ENCODE measurements at places on chromosomes 3 and 15. TPM values are rescaled to one million over a fixed set of nuclear protein-coding genes. Genes with fewer than 3 reads are reported as not detected.

PRSS50 gene
- 1.1 TPM for polyA plus RNA-seq

CLK3 gene
- 83.2 TPM for polyA plus RNA-seq

CYP1A2 gene
- 0.25 TPM for polyA plus RNA-seq

GP5 gene
- 0.56 TPM for polyA plus RNA-seq

SPATA12 gene
- polyA plus RNA-seq, result not detected

ZNF502 gene
- polyA plus RNA-seq, result 12.0 TPM

CADM2 gene
- 0.72 TPM for polyA plus RNA-seq

VPS39 gene
- 78.0 TPM for polyA plus RNA-seq

ALDH1A3 gene
- polyA plus RNA-seq, result 6.6 TPM

KBTBD13 gene
- 0.05 TPM for polyA plus RNA-seq

TRIM71 gene
- 5.1 TPM for polyA plus RNA-seq

SLTM gene
- 169 TPM for polyA plus RNA-seq

INTS14 gene
- 53.7 TPM for polyA plus RNA-seq

RARRES1 gene
- 33.0 TPM for polyA plus RNA-seq

RPS27L gene
- 110 TPM for polyA plus RNA-seq

BMF gene
- 49.0 TPM for polyA plus RNA-seq

P2RY14 gene
- polyA plus RNA-seq, result 0.91 TPM

GOLGA6A gene
- 0.39 TPM for polyA plus RNA-seq

LRRC49 gene
- polyA plus RNA-seq, result 17.9 TPM

NIPA2 gene
- polyA plus RNA-seq, result 66.3 TPM

PCLAF gene
- polyA plus RNA-seq, result 46.2 TPM

ZNF774 gene
- 7.0 TPM for polyA plus RNA-seq

SOX14 gene
- not detected for polyA plus RNA-seq

FEZF2 gene
- polyA plus RNA-seq, result not detected

SNTN gene
- polyA plus RNA-seq, result not detected

SV2B gene
- 0.69 TPM for polyA plus RNA-seq

ANKRD63 gene
- polyA plus RNA-seq, result 0.48 TPM

ACP3 gene
- 74.0 TPM for polyA plus RNA-seq

THRB gene
- 28.1 TPM for polyA plus RNA-seq

CHRNA3 gene
- polyA plus RNA-seq, result 1.2 TPM

MKRN3 gene
- polyA plus RNA-seq, result 1.4 TPM

GALNT15 gene
- 2.1 TPM for polyA plus RNA-seq

TM6SF1 gene
- 1.9 TPM for polyA plus RNA-seq

FOXL2NB gene
- polyA plus RNA-seq, result 0.11 TPM

MASP1 gene
- polyA plus RNA-seq, result 8.2 TPM

GPR27 gene
- 10.0 TPM for polyA plus RNA-seq

SEMA3B gene
- 71.0 TPM for polyA plus RNA-seq

EDEM1 gene
- polyA plus RNA-seq, result 15.2 TPM

CHRD gene
- 12.8 TPM for polyA plus RNA-seq

DNAJA4 gene
- 21.9 TPM for polyA plus RNA-seq

WDR93 gene
- polyA plus RNA-seq, result 3.2 TPM

RPL29 gene
- 1,692 TPM for polyA plus RNA-seq

FAM81A gene
- 19.0 TPM for polyA plus RNA-seq

QARS1 gene
- 312 TPM for polyA plus RNA-seq

CCDC39 gene
- polyA plus RNA-seq, result 9.2 TPM

IP6K2 gene
- polyA plus RNA-seq, result 191 TPM

FES gene
- 17.6 TPM for polyA plus RNA-seq

UBAP1L gene
- polyA plus RNA-seq, result 10.0 TPM

CACNA1D gene
- polyA plus RNA-seq, result 10.8 TPM

PRC1 gene
- polyA plus RNA-seq, result 72.3 TPM

FRG2C gene
- 0.05 TPM for polyA plus RNA-seq

PIK3CA gene
- polyA plus RNA-seq, result 25.3 TPM

ACTRT3 gene
- 4.3 TPM for polyA plus RNA-seq

B3GNT5 gene
- 22.7 TPM for polyA plus RNA-seq

HRG gene
- 1.8 TPM for polyA plus RNA-seq

LDHAL6B gene
- not detected for polyA plus RNA-seq

EFHB gene
- 1.9 TPM for polyA plus RNA-seq

All from left renal cortex interstitium (tissue), 4 donors.